ENCODE measurements at places on chromosomes 1 and 21.
A peak's percentile ranks its signal among the peaks of the same experiment; 100 is the strongest.

DNA sequence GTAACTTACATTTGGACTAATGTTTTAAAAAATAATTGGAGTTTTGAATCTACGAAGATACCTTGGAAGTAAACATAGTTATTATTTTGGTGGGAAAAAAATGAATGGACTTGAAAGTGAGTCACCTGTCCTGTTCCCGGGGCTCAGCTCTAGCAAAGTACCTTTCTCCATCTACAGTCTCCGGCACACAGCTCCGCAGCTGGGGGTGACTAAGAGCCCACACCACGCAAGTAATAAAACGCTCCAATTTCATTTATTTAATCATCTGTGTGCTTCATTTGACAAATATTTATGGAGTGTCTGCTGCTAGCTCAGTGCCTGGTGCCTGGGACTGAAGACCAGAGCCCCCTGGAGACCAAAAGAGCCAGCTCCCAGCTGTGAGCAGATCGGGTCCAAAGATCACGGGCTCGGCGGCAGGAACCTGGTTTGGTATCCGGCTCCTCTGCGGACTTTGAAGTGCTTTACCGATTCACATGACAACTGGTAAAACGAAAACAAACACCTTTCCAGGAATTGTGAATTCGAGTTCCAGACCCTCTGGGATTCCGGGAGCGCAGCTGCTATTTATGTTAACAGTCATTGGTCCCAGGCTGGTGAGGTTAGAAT is 1.7 kb upstream of the RIPK4 start:
- DNase-seq = peak; percentile 66

- DNase-seq = no peak
These were observed 56.6 kb downstream of the ZNF281 start for GRCh38 chr1:200353232-200353631.

DNA sequence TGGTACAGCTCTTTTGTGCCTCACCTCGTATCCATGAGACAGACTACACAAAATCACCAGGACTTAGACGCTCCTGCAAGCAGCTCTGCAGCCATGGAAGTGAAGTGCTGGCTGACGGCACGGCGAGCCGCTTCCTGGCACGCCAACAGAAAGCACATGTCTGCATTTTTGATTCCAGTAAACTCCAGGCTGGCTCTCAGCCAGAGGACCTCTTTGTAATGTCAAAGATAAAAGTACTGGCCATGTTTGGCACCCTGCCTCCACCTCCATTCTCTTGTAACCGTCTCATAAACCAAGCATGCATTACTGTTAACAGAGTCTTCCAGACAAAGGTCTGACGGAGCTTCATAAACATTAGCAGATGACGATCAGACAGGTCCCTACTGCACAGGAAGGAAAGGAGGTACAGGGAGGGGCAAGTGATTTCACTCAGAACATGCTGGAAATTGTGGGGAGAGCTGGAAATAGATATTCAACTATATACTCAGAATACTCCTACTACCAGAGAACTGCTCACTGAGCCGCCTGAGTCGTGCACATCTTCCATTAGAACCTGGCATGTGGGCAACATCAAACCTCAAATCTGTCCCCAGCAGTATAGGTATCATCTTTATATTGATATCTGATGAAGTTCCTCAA is 632.0 kb downstream of the SMYD3 start:
- no peak for DNase-seq

- no peak for DNase-seq
These were observed 47.8 kb downstream of the GPR88 start for GRCh38 chr1:100585786-100586185.

GRCh38 chr1:26410706-26411623 is at the start of gene LIN28A:
Gene LIN28A, plus strand, starts transcription at chr1:26410817. Its CDS starts 75 bp downstream, at chr1:26410892.
- peak; percentile 22 for DNase-seq

DNA sequence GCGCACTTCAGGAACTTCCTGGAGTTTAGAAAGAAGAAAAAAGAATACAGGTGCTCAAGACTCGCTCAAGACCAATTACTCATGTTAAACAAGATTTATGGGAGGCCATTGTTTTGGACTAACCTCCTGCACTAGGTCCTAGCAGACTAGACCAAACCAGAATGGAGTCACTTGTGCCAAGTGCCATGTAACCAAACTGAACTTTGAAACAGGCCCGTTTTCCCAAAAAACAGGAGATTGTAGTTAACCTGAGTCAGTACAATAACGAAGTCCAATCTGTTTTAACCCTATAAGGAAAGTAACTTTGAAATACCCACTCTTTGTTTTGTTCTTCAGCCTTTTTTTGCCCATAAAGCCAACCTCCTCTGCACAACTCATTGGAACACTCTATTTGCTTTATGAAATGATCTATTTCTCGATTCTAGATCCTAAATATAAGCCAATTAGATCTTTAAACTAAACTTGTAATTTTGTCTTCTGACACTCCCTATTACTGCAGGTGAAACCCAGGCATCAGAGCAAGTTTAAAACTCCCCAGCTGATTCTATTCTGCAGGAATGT is 695 bp upstream of the NTPCR start:
- DNase-seq = no peak

- no peak for DNase-seq
These were observed 8.1 kb upstream of the INAVA start for GRCh38 chr1:200886594-200886993.

- DNase-seq = no peak
These were observed 49.8 kb downstream of the EPHB2 start for GRCh38 chr1:22760455-22760854.

DNA sequence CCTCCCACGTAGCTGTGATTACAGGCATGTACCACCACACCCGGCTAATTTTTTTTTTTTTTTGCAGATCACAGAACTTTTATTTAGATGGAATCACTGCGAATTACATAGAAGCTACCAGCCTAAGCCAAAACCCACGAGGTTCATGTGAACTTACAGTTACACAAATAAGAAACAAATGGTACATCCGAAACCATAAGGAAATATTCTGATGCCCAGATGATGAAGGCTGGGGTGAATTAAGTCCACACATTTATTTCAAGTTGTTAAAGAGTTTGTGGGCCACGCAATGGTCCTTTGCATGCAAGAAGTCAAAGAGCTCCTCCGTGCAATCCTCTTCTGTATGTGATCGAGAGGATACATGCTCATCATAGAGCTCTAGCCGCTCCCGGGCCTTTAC is 328 bp downstream of the UQCRHL start:
- DNase-seq = no peak

DNA sequence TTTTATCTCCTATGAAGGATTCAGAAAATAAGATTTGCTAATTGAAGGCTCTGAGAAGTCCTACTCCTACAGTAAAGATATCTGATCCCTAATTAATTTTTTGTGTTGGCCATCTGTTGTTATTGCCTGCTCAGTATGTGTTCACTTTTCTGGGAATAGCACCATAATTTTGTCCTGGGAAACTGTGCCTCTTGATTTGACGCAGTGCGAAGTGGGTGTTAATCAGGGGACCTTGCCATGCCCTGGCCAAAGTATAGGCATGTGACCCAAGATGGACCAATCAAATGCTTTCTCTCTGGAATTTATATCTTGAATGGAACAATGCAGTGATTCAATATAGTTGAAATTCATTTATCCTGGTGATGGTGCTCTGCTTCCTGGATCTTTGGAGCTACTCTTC is 30.4 kb upstream of the GNG12 start:
- no peak for DNase-seq

- no peak for DNase-seq
These were observed 107.1 kb downstream of the SPSB1 start for GRCh38 chr1:9399510-9400424.

DNA sequence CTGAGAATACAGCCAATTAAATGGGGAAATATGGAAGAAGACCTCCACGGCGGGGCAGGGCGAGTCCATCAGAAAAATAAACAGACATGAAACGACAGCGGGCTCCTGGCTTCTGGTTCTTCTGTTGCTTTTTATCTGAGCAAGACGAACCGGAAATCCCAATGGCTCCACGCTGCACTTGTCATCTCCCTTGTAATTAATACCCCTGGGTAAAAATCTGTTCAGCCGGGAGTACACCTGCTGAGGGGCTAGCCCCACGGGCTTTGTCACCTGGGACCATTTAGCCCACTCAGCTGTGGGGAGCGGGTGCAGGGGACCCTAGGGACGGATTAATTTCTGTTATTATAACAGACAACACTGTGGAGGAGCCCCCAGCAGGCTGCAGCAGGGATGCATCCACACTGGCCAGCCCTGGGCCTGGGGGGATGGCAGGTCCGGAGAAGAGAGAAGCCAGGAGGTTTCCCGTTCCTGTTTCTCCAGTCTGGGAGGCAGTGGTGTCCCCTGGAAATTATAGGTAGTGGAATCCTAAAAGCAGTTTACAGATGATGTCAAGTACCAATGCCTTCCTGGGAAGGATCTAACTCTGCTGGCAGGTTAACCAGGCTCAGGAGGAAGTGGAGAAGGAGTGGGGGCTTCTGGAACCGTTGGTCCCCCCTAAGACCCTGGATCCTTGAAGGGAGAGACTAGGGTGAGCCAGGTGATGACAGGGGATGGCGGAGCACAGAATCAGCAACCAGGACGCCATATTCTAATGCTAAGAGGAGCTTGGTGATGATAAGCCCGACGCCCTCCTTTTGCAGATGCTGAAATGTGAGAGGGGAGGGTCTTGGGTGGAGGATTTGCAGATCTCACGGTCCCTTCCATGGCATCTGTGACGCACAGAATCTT is 566.1 kb downstream of the PTPRU start:
- DNase-seq = no peak

DNA sequence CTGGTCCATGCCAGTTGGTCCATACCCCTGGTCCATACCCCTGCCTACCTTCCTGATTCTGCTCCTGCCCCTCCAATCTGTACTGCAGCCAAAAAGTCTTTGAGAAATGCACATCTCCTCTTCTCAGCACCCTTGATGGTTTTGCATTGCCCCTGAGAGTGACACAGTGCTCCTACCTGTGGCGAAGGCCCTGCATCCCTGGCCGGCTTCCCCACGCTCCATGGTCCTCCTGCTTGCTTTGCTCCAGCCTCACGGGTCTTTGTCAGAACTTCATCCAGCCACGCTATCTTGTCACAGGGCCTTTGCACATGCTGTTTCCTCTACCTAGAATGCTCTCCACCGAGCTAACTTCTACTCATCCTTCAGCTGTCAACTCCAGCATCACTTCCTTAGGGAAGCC is 32.2 kb upstream of the TTC4 start:
- no peak for DNase-seq

GRCh38 chr1:1858382-1859086 is 32.4 kb downstream of the GNB1 start:
- DNase-seq = peak; percentile 28

- DNase-seq = no peak
These were observed 2.3 kb upstream of the CCSAP start for GRCh38 chr1:229344937-229345684.

DNA sequence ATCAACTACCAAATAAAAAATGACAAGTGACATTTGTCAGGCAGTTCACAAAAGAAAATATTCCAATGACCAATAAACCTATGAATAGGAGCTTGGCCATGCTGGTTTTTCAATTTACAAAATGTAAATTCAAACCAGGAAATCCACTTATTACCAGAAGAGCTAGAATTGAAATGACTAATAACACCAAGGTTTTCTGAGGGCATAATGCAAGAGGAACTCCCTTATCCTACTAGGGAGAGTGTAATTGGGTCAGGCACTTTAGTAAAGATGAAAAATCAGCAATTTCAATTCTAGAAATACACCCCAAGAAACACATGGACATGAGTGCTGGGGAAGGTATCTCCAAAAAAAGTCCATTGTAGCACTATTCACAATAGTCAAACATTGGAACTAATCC is 16.7 kb upstream of the TIAM1 start:
- no peak for DNase-seq

DNA sequence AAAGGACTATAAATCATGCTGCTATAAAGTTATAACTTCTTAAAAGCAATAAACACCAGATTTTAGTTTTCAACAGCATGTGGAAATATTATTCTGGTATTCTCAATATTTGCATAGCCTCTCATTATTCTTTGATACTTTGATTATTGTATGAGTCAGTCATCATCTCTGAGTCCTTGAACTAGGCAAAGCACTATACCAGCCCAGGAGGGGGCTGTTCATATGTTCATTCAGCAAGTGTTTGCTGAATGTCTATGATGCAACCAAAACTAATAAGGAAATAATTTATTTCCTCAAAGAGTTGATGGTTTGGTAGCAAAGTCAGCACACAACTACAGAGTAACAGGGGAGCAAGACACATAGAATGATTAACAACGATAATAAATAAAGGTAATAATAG is 175.6 kb upstream of the C1orf105 start:
- DNase-seq = no peak

- no peak for DNase-seq
These were observed 755.2 kb upstream of the ADAMTS5 start for GRCh38 chr21:27722095-27722494.

DNA sequence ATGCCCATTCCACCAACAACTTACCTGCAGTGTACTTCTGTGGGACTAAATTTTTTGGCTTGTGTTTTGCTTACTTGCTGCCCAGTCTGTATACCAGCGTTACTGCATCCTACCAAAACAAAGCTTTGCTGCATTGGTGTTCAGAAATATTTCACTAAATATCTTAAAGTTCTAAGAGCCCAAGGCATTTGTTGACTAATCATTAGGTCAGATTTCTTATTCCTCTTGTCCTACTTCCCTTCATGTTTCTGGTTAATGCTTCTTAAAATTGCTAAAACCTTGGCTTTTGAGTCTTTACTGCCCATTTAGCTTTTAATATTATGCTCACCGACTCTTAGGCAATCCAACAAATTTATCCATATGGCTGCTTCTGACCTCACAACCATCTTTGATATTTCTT is 161.8 kb downstream of the DPYD start:
- DNase-seq = no peak

GRCh38 chr1:110717179-110717578 is 42.4 kb upstream of the KCNA3 start:
- DNase-seq = no peak

DNA sequence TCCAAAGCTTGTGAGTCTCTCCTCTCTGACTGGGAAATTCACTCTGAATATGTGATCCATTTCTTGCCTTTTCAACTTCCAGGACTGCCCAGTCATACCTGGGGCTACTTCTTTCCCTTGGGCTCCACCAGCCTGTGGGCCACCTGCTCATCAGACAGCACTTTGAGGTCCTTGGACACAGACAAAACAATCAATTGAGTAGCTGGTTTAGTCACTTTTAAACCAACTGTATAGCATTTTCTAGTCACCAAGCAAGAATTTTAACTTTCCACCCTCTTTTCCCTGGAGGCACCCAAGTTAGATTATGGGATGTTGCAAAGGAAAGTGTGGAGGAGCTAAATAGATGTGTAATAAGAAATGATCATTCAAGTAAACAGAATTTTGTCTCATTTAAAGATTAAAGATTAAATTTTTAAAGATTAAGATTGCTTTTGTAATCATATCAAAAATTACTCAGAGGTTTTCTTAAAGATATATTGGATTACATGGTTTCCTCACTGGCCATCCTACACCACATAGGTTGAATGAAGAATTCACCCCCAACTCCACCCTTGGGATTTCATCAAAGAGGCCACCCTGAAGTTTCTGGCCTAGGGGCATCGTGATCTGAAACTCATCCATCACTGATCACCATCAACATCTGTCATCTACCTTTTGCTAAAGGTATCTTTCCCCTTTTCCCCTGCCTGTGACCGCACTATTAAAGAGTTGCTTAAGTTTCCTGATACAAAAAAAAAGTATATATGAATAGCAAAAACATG is 219.2 kb upstream of the NR5A2 start:
- DNase-seq = no peak

- no peak for DNase-seq
These were observed 33.5 kb downstream of the MAGI3 start for GRCh38 chr1:113423826-113424225.

- DNase-seq = no peak
These were observed 68.7 kb upstream of the ADGRL2 start for GRCh38 chr1:81731989-81732388.
